ENCODE measurements at places on chromosomes 5 and 9.

GRCh38 chr9:3912280-3912679, 386.5 kb upstream of the RFX3 start:
- DNase-seq = no peak

GRCh38 chr5:88824892-88825583, 57.9 kb downstream of the MEF2C start:
- no peak for DNase-seq

DNA sequence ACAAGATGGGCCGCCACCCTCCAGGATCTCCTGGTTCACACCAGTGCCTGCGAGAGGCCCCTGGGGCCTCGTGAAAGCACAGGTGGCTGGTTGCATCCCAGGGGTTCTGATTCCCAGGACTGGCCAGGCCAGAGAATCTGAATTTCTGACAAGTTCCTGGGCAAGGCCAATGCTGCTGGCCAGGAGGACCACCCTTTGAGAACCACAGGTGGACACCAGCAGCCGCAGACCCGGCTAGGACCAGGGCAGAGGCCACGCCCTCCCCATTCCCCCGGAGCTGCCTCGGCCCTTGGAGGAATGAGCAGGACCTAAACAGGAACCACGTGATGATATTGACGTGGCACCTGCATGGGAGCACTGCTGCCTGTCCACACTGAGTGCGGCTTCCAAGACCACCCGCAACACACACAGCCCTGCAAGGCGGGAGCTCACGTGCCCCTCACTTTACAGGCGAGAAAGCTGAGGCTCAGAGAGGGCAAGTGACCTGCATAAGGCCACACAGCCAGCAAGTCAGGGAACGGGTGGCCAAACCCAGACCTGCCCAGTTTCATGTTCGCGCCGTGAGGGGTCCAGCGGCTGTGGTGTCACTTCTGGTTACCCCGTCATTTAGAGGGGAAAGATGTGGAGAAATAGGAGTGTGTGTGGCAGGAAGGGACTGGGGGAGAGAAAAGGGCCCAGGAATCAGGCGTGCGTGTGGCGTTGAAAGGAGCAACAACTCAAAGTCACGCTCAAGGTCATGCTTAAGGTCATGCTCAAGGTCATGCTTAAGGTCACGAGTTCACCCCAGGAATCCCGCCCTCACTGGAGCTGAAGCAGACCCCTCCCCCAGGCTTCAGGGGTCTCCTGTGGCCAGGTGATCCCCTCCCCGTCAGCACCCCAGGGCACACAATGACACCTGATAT, 105.9 kb upstream of the IER5L start:
- DNase-seq = no peak

DNA sequence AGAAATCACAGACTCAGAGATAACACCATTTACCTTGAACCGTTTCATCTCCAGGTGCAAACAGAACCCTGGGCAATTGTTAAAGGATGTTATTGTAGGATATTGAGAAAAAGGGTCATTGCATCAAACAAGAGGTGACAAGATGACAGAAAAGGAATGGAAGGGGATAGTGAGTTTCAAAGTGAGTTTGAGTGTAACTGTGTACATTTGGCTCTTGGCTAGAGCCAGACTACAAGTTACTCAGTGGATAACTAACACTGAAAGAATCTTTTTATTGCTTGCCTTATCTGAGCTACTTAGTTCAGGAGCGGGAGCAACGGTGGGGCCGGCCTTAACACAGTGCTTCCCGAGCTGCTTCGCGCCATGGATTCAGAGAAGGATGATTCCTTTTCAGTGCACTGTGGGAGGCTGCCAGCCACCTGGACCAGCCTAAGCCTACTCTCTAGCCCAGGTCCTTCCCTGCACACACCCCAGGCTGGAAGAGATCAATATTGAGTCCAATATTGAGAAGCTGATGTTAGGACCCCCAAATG, 193.4 kb downstream of the ATPSCKMT start:
- no peak for DNase-seq

DNA sequence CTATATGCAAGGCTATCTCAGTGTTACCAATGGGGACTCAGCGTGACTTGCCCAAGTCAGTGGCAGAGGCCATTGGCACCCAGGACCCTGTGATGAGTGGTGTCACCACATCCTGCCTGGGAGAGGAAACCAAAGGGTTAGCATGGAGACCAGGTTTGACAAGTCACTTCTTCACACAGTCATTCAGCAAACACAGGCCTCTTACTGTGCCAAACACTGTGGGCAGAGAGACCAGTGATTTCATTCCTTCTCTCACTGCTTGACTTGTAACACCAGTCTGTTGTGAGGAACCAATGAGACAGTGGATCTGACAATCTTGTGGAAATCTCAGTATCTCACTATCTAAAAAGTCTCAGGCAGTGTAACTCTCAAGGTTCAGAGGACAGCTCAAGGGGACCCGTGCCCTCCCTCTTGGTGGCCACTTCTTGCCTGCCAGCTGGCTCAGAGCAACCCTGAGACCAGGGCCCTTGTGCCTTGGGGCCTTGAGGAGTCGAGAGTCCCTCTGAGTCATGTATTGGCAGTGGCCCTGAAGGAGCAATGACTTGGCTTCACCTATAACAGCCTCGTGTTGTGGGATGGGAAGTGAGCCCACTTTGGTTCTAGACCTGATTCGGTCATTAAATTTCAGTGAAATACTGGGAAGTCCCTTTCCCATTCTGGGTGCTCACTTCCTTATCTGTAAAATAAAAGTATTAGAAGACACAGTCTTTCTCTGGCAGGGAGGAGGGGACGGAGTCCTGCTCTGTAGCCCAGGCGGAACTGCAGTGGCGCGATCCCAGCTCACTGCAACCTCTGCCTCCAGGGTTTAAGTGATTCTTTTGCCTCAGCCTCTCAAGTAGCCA, 1.6 kb downstream of the FABP6 start:
- no peak for DNase-seq

GRCh38 chr5:59327191-59327980, 566.1 kb downstream of the PDE4D start:
- DNase-seq = no peak

DNA sequence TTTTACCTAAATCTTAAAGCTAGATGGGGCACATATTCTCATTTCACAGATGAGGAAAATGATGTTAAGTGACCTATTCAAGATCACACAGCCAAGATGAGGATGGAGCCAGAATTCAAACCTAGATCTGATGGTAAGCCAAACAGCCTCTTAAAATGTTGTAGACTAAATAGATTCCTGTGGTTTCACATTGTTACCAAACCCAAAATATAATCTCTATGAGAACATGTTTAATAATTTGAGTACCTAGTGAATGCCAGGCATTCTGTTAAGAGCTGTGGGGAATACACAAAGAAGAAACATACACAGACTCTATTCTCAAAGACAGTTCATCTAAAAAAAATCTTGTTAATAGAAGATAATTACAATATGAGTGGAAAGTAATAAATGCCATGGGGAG, 25.2 kb downstream of the HOMER1 start:
- no peak for DNase-seq

GRCh38 chr9:97474372-97474925, 27.0 kb upstream of the TMOD1 start:
- DNase-seq = no peak

DNA sequence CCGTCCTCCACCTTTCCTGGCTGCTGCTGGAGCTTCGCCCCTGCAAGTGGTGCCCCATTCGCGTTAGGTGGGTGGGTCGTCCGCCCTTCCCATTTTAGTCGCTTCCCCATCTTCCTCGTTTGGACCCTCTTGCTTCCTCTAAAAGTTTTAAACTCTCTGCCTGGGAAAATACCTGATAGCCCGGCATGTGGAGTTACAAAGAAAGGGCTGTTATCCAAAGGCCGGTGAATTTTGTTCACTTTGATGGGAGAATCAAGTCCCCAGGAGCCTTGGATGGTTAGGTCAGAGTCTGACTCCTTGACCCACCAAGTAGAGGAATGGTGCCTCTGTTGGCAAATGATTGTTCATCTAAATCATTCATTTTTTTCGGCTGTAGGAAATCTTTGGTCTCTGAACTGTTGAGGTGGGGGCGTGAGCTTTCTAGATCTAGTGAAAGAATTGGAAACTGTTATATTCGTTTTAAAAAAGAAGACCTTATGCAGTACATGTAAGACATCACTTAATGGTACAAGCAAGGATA, 29.5 kb upstream of the APC start:
- DNase-seq = peak; percentile 42

GRCh38 chr9:91208419-91208745, 153.3 kb downstream of the AUH start:
- DNase-seq = no peak

GRCh38 chr5:108101130-108101529, 280.8 kb downstream of the FBXL17 start:
- DNase-seq = no peak

- DNase-seq = no peak
Observed at GRCh38 chr5:174623433-174624019, 100.9 kb upstream of the MSX2 start.

DNA sequence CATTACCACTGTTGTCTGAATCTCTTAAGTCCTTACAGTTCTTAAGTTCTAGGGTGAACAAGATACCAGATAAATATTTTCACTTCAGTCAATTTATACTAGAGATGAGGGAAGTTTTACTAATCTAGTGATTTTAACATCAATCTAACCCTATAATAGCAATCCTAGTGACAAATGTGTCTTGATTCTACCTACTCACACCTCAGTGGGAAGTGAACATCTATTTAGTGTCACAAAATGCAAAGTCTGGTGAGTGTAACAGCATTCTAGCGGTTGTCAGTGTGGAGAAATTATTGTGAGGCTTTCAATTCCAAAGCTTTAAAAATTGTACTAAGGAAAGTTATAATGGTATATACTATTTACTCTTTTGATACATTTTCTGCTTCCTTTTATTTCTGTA, 225.8 kb upstream of the CYLC2 start:
- no peak for DNase-seq

DNA sequence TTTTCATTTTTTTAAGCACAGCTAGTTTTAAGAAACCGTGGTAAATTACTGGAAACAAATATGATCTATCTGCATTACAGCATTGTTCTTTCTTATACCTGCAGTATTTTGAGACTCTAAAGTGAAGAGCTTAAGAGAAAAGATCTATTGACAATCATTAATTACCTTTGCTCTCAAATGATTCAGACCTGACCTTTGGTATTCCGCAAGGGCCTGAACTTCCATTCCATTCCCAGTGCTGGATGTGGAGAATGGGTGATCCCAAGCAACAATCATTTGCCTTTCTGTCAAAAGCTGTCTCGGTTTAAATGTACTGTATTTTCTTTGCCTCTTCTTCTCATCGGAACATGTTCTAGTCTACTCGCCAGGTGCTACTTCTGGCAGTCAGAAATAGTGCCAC, 18.9 kb downstream of the NREP start:
- DNase-seq = no peak

GRCh38 chr5:168132241-168132641, 159.2 kb upstream of the WWC1 start:
- DNase-seq = no peak

GRCh38 chr5:32403760-32404159, 40.8 kb downstream of the ZFR start:
- no peak for DNase-seq

GRCh38 chr5:87156631-87157030, 111.1 kb upstream of the RASA1 start:
- DNase-seq = no peak

DNA sequence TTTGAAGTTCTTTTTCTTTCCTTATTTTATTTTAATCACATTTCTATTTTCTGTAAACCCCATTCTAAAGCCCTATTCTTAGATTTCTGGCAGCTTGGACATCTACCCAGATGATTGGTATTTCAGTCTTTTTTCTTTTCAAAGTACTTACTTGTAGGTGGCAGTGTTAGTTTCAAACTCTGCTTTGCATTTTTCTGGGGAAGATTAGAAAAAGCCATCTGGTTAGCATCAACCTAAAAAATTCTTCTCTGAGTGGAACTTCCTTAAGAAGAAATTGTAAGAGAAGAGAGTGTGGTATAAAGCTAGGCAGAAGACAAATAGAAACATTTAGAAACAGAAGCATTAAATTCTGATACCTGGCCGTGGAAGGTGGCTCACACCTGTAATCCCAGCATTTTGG, 17.2 kb upstream of the TENT2 start:
- DNase-seq = no peak

DNA sequence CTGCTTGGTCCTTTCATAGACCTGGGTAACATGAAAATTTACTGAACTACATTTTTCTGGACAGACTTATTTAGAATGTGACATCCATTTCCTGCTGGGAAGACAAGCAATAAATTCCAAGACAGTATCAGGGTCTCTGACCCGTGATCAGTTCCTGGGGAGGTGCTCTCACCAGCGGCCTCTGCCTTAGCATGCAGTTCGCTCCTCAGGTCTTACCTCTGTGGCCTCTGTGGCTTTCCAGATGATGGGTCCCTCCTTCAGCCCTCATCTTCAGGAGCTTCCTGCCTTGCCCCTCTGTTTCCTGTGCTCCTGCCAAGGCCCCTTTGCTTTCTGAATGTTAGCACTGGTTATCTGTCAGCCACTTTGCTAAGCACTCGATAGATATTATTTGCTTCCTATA, 66.4 kb downstream of the CMYA5 start:
- no peak for DNase-seq

DNA sequence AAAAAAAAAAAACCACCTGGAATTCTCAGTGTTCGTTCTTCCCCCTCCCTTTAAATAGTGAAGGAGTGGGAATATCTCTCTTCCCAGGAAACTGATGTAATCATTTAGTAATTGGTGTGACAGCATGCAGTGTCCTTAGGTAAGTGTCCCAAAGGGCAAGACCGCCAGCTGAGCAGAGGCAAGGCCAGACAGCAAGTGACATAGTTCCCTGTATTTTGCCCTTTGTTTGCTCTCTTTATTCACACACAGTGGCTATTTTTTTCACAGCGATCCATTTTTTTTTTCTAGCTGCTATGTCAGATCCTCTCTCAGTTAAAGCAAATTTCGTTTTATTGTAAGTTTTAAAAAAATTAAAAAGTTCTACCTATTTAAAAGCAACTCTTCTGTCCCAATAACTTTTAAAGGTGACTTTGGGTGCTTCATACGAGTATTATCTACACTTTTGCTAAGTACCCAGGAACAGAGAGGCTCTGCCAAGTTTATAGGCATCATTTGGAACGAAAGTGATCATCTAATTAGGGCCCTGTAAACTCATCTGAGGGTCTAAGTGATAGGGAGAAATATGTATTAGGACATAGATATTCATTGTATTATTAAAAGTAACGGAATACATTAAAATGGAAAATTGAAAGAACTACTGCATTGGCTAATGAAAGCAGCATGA, 98.2 kb upstream of the ALDH1A1 start:
- no peak for DNase-seq

GRCh38 chr9:87676976-87677775, 48.7 kb upstream of the CTSL start:
- DNase-seq = no peak

DNA sequence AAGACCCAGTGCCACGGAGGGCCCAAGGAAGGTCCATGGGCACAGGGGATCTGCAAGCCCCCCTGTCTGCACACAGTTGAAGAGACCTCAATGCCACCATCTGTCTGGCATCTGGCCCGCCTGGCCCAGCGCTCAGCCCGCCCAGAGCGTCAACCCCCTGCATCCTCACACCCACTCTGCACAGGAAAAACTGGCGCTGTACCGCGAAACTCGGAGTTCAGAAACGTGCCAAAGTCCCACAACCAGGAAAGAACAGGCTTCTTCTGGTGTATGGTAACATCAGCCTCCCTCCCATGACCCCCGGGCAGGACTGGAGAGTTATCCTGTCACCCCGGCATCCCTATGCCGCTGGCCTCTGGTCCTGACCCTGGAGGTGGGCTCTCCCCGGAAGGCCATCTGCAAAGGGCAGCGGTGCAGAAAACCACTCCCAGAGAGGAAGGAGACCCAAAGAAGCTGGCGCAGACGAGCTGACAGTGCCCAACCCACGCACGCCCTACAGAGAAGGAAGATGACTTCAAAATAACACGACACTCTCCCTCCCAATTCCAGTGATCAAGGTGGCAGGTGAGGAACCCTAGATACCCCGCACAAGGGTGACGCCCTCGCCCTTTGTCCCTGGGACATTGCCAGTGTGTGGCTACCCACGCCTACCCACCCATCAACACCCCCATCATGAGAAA, 18.9 kb downstream of the VAV2 start:
- DNase-seq = no peak

Measured in RKO (cell line).